ENCODE measurements at places on chromosomes 7 and 10. TPM values are rescaled to one million over a fixed set of nuclear protein-coding genes. Genes with fewer than 3 reads are reported as not detected.

ALKBH4 gene
- 11.8 TPM for total RNA-seq

DNA sequence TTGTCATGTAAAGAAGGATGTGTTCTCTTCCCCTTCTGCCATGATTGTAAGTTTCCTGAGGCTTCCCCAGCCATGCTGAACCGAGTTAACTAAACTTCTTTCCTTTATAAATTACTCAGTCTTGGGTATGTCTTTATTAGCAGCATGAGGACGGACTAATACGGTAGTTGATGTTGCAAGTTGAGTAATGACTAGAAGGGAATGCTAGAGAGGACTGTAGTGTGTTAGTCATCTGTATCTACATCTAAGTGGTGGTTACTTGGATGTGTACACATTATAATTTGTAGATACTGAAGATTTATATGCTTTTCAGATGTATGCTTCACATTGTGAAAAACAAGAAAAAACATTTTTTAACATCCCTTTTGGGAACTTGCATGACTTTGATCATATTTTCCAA, 244.6 kb downstream of the POLR1F start:
- no peak overlapping the region for H3K27ac ChIP-seq
- H3K27me3 ChIP-seq = no peaks in the 10 kb centered on the region
- H3K4me1 ChIP-seq = no peaks in the 10 kb centered on the region
- H3K36me3 ChIP-seq = no peaks in the 10 kb centered on the region
- no peak overlapping the region for H3K4me3 ChIP-seq

DNA sequence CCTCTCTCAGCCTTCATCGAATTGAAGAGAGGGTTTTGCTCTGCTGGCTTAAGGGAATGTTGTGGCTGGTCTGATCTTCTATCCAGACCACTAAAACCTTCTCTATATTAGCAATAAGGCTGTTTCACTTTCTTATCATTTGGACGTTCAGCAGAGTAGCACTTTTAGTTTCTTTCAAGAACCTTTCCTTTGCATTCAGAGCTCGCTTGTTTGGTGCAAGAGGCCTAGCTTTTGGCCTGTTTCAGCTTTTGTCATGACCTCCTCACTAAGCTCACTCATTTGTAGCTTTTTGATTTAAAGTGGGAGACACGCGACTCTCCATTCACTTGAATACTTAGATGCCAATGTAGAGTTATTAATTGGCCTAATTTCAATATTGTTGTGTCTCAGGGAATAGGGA, 3.9 kb downstream of the MPP7 start:
- no peak for DNase-seq
- no peak overlapping the region for H3K27ac ChIP-seq
- no peaks in the 10 kb centered on the region for H3K27me3 ChIP-seq
- H3K36me3 ChIP-seq = no peaks in the 10 kb centered on the region

KIFBP gene
- 37.5 TPM for total RNA-seq

DNA sequence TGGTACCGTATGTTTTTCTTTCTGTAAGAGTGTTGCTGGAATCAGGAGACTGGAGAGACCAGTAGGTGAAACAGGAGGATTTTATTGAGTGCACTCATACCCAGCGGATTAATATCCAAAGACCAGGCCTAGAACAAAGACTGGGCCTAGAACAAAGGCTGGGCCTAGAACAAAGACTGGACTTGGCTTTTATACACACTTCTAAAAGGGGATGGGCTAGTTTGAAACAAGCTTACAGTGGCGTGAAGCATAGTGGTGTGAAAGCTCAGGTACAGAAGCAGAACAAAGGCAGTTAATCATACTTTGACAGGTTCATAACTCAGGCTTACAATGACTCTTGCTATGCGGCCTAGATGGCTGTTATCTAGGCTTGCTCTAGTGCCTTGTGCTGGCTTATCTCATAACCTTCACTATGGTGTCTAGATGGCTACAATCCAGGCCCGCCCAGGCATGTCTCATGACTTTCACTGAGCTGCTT, 67.7 kb downstream of the TRIM24 start:
- H3K4me3 ChIP-seq = no peak overlapping the region
- H3K4me1 ChIP-seq = no peaks in the 10 kb centered on the region
- no peak for DNase-seq

GRCh38 chr7:30934732-30935568, 23.3 kb downstream of the AQP1 start:
- DNase-seq = no peak
- H3K4me3 ChIP-seq = no peak overlapping the region
- H3K27me3 ChIP-seq = no peaks in the 10 kb centered on the region

DNA sequence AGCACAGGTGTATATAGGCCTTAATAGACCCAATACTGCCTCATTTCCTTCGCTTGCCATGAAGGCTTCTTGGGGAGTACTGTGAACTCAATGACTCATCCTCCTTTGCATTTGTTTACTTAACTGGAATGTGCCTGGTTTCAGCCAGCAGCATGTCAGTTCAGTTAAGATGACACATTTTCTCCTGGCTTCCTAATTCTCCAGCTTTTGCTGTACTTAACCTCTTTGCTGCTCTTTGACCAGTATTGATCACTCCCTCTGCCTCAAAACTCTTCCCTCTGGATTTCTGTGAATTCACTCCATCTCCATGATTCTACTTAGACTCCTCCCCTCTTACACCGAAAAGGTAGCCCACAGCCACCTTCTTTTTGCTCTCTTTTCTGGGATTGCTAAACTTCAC, 135.7 kb downstream of the MAGI2 start:
- no peaks in the 10 kb centered on the region for H3K36me3 ChIP-seq
- no peak overlapping the region for H3K4me3 ChIP-seq
- H3K27ac ChIP-seq = no peak overlapping the region
- H3K27me3 ChIP-seq = no peaks in the 10 kb centered on the region
- no peaks in the 10 kb centered on the region for H3K4me1 ChIP-seq

- H3K36me3 ChIP-seq = no peaks in the 10 kb centered on the region
- no peak overlapping the region for H3K27ac ChIP-seq
- H3K27me3 ChIP-seq = no peaks in the 10 kb centered on the region
- no peak for DNase-seq
- H3K4me3 ChIP-seq = no peak overlapping the region
- H3K4me1 ChIP-seq = no peaks in the 10 kb centered on the region
Measured at GRCh38 chr7:74149603-74150002, 24.6 kb upstream of the EIF4H start.

- H3K4me3 ChIP-seq = peak overlapping the region; percentile 7
- H3K4me1 ChIP-seq = peaks cover 13% of the 10 kb centered on the region
- no peaks in the 10 kb centered on the region for H3K36me3 ChIP-seq
- no peaks in the 10 kb centered on the region for H3K27me3 ChIP-seq
Measured at GRCh38 chr10:125123476-125124114, 36.8 kb downstream of the CTBP2 start.

DNA sequence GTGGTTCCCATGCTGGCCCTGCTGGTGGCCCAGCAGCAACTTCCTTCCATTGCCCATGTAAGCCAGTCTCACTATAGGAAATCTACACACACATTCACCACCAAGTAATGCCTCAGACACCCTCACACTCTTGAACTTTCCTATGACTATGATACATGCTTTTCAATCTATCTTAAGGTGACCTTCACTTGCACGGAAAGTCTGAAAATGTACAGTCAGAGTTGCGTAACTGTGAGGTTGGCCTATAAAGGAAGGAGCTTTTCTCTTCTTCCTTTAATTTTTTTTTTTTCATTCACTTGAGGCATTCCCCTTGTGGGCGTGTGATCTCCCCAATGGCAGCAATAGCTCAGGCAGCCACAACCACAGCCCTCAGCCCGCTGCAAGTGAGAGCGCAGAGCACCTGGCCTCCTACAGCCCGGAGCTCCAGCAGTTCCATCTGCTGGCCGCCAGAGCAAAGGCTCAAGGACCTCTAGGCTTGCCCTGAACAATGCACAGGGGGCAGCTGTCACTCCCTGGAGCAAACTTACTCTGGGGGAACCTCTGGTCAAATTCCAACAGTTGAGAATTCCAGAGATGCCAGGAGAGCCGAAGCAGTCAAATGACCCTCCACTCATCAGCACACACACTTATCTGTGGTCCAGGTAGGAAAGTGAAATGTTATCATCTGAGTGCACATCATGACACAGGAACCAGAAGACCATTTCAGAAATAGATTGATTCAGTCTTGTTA, 123.1 kb upstream of the ADO start:
- no peak overlapping the region for H3K27ac ChIP-seq
- no peaks in the 10 kb centered on the region for H3K27me3 ChIP-seq
- H3K4me3 ChIP-seq = no peak overlapping the region
- H3K4me1 ChIP-seq = no peaks in the 10 kb centered on the region

All from uterus (tissue), 4 donors.